Left hindlimb (tissue), 1 donor: ENCODE measurements at places on chromosomes 11 and 22.

- no peak for DNase-seq
Measured at GRCh38 chr11:124176925-124177715, 6.0 kb upstream of the OR10D3 start.

DNA sequence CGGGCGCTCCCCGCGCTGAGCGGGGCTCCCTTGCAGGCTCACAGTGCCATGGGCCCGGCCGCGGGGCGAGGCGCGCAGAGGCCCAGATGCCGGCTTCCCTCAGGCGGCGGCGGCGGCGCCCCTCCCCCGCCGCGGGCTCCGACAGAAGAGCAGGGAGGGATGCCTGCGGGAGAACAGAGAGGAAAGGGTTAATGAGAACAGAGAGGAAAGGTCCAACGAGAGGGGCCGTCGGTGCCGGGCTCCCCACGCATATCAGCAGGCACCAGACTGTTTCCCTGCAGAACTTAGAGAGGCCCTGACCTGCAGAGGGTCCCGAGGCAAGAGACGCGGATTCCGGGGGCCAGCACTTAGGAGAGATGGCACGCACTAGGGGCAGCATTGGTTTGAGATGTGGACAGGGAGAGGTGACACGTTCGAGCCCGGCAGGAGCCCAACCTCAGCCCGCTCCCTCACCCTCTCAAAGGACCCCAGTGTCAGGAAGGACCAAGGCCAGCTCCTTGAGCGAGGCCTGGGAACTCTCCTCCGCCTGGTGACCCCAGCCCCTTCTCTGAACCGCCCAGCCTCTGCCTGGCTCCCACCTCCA is 9.1 kb downstream of the NRXN2 start:
- DNase-seq: no peak

DNA sequence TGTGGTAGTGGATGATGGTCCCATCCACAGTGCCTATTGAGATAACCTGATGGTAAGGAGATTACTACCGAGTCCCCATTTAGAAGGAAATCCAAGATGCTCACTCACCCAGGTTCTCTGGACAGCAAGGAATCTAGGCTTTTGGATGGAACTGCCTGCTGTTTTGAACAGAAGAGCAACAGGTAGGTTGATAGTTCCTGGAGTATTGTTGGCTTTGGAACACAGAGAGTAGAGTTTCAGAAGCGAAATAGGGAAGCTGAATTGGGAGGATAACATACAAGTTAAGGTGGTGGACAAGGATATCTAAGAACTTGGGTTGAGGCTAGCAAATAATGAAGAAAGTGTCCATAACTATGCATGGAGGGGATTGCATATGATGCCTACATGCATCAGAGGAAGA is 27.6 kb downstream of the SLC22A6 start:
- no peak for DNase-seq

DNA sequence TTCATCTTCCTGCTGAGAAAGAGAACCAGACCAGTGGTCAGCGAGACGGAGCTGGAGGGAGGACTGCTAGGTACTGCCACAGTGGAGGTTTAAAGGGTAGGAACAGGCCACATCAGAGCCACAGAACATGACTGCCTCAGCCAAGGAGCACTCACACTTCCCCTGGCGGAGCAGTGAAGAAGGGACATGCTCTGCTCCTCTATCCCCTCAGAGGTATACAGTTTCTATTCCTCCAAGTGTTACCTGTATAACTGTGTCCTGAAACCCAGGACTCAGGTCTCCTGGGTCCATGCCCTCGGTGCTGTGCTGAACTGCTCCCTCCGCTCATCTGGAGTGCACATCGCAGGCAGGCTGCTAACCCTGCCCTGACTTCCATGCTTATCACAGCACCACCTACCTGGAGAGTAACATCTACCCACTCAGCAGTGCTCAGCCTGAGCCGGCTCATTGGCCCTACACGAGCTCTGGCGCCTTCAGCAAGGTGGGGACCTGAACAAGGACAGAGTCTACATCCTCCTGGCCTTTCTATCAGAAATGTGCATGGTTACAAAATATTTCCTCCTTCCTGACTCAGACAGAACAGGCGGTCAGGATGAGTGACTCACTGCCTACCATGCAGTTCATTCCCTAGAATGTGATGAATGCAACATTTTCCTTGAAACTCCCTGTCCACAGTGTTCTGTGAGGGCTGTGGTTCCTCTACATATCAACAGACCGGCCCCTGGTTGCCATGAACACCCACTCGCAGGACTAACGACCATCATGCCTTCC is 52.9 kb downstream of the C11orf58 start:
- no peak for DNase-seq

DNA sequence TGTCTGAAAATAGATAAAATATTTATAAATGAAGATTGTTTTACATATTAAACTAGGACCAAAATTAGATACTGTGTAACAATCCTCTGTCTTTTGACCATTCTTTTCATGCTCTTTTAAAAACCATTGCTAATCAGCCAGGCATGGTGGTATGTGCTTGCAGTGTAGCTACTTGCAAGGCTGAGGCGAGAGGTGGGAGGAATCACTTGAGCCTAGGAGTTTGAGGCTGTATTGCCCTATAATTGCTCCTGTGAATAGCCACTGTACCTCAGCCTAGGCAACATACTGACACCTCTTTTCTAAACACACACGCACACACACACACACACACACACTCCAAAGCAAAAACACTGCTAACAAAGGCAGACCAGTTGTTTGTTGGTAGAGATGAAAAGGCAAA is 259.2 kb downstream of the JRKL start:
- no peak for DNase-seq

GRCh38 chr11:78140392-78141077 is 1.1 kb upstream of the ALG8 start:
- DNase-seq: no peak

- DNase-seq: no peak
Measured at GRCh38 chr11:92875473-92875872, 94.0 kb upstream of the MTNR1B start.

GRCh38 chr11:12110714-12111548 is 541 bp downstream of the MICAL2 start:
- DNase-seq: no peak

GRCh38 chr11:120830085-120830620 is 193.7 kb upstream of the TBCEL start:
- no peak for DNase-seq

DNA sequence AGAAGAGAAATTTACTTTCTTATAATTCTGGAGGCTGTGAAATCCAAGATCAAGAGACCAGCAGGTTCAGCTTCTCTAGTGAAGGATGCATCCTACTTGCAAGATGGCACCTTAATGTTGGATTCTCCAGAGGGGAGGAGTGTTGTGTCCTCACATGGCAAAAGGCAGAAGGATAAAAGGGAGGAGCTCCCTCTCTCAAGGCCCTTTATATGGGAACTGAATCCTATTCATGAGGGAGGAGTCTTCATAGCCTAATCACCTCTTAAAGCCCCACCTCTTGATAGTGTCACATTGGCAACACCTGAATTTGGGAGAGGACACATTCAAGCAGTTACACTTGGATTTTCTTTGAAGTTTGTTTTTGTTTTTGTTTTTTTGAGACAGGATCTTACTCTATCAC is 79.5 kb downstream of the SLC36A4 start:
- no peak for DNase-seq

GRCh38 chr22:29831186-29831921 is 6.7 kb downstream of the ASCC2 start:
- no peak for DNase-seq

DNA sequence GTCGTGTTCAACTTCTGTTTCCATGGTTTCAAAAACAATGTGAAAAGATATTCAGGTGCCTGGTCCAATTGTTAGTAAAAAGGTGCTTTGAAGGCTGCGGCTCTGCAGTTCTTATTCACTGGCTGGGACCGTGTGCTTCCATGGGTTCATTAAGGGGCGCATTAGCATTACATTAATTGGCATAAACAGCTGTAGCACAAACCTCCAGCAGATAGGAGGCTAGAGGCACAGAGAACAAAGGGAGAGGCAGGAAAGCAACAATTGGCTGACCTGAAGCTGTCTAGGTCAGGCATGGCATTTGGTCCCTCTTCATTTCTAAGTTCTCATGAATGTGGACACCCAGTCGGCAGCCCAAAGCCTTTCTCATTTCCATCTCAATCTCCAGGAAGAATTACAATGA is 16.6 kb downstream of the PAK1 start:
- no peak for DNase-seq
